ENCODE measurements at places on chromosomes 16 and 17.

- peak; percentile 43 for DNase-seq
Measured at GRCh38 chr16:22035153-22035552, 27.2 kb downstream of the MOSMO start.

DNA sequence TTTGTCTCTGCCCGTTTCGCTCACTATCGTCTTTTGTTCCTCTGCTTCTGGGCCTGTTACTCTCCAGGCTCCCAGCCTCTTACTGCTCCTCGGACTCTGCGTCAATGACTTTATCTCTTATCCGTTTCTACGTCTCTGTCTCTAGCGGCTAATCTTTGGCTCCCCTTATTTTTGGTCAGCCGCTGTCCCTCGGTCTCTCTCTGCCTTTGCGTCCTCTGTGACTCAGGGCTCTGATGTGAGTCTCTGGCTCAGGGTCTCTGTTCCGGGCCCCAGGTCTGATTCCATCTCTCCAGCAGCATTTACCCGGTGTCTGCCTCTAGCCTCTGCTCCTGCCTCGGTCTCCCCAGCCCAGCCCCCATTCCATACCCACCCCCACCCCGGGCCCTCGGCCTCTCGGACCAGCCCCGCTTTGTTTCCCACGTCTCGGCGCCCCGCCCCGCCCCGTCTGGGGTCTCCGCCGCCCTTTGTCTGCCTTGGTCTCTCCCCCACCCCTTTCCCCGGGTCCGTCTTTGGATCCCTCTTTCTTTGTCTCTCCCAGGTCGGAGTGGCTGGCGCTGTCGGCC lies 547 bp upstream of the ZNF48 start:
- no peak for DNase-seq

- DNase-seq: peak; percentile 35
Measured at GRCh38 chr16:69566981-69567680, 1.4 kb downstream of the NFAT5 start.

GRCh38 chr17:18937981-18938691 lies 13.8 kb upstream of the SLC5A10 start:
- DNase-seq: no peak

DNA sequence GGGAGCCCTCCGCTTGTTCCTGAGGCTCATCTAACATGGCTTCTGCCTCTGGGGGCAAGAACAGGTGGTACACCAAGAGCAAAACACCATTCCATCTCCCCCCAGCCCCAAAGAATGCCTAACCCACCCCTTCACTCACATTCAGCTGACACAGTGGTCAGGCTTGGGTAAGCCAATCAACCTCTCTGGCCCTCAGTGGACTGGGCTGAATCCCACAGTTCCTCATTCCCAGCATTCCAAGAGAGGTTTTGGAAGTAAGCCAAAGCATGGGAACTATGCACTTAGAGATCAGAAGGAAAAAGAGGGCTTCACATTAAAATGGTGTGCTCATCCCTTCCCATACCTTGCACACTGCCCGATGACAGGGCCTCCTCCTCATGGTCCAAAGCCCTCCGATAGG lies 7.8 kb downstream of the PIGS start:
- no peak for DNase-seq

DNA sequence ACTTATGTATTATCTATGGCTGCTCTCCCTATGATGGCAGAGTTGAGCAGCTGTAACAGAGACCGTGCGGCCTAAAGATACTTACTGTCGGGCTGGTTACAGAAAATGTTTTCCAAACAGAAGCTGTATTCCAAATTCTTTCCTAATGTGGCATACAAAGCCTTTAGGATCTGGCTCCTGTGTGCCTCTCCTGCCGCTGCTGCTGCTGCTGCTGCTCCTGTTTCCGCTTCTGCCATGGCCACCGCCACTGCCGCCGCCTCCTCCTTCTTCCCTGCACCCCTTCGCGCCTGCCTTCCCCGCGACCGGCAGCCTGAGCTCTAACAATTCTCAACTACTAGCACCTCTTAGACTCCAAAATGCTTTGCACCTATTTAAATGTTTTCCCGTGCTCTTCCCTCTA lies 263.9 kb upstream of the TBX2 start:
- DNase-seq: no peak

- DNase-seq: no peak
Measured at GRCh38 chr17:326010-326621, 26.5 kb downstream of the RPH3AL start.

- no peak for DNase-seq
Measured at GRCh38 chr17:77279448-77280303, 138.9 kb downstream of the SEC14L1 start.

DNA sequence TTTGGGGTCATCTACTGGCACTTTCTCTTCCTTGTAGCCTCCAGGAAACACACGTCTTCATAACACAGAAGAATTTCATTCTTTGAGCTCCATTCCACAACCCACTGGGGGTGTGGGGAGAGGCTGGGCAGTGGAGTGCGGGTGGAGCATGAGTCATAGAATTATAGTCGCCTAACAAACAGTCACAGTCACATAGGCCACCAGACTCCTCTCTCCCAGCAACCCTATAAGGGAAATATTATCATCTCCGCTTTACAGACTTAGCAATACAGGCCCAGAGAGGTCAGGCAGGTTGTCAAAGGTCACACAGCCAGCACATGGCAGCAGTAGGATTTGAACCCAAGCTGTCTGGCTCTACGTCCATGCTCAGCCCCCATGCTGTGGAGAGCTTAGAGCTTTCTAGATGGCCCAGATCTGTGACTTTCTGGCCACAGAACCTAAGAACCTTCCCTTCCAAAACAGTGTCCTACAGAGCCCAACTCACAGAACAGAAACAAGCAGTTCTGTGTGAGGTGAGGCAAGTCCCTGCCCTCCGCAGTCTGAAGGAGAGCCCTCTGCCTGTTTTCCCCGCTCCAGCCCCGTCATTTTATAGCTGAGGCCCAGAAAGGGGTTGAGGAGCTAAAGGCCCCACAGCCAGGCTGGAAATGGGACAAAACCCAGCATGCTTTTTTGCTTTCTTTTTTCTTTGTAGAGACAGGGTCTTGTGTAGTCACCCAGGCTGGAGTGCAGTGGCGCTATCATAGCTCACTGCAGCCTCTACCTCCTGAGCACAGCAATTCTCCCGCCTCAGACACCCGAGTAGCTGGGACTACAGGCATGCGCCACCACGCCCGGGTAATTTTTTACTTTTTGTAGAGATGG lies 10.7 kb upstream of the LITAF start:
- DNase-seq: no peak

DNA sequence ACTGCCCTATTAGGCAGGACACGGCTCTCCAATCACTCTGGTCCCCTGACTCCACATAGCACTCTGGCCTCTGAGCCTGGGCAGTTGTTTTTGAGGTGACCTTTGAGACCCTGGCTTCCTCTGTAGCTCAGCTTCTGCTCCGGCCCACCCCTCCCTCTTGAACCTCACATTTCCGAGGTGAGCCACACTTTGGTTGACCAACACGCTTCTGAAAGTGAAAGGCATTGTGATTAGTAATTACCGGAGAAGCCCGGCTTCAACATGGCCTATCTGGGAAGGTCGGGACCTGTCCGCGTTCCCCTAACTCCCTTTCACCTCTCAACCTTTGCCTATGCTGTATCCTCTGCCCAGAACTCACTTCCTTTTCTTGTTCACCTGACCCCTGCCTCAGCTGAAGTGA lies 10.3 kb upstream of the ITGAX start:
- peak; percentile 29 for DNase-seq

DNA sequence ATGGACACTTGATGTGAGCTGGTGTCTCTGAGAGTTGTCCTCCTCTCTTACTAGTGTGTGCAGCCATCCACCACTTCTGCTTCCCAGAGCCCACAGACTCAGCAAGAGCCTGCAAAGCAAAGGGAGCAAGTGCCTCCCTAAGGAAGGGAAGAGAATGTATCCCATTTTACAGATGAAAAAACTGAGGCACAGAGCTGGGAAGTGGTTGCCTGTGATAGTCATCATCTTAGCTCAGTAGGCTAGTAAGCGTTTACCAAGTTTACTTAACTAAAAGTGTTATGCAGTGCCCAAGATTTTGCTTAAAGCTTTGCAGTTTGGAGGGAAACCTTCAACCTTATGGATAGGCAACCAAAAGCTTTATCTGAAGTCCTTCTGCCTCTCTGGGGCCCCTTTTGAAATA lies 23.0 kb upstream of the EFCAB13 start:
- no peak for DNase-seq

DNA sequence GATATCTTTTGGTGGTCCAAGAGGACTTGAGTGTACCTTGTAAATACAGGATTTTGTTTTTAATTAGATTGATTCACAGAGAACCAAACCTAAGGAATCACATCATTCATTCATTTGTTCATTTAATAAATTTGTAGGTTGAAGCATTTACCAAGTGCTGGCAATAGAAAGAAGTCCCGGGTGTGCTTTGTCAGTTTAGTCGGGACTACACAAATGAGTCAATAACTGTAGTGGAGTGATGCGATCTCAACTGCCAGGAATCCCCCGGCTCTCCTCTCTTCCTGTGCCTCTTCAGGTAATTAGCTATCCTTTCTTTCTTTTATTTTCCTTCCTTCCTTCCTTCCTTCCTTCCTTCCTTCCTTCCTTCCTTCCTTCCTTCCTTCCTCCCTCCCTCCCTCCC lies 1.4 kb upstream of the WWOX start:
- DNase-seq: peak; percentile 84

- DNase-seq: no peak
Measured at GRCh38 chr16:69890114-69890891, 60.8 kb upstream of the CLEC18A start.

GRCh38 chr17:1469231-1469852 lies 13.3 kb upstream of the CRK start:
- no peak for DNase-seq

DNA sequence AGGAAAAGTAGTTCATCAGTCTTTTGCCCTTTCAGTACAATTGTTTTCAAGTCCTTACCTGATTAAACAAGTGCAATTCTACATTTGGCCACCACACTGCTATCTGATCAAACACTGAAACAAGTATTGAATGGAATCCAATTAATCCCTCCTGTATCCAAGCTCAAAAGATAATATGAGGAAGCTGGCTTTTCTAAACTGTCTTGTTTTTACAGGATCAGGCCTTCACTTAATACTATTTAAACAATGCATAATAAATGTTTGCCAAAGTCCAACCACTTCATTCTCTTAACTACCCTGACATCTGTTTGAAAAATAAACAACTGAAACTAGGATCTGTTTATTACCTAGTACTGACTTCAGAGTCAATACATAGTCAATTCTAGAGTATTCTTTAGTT lies 131.6 kb downstream of the MRTFB start:
- no peak for DNase-seq

GRCh38 chr17:61411261-61412142 lies 11.9 kb downstream of the TBX2 start:
- DNase-seq: no peak

DNA sequence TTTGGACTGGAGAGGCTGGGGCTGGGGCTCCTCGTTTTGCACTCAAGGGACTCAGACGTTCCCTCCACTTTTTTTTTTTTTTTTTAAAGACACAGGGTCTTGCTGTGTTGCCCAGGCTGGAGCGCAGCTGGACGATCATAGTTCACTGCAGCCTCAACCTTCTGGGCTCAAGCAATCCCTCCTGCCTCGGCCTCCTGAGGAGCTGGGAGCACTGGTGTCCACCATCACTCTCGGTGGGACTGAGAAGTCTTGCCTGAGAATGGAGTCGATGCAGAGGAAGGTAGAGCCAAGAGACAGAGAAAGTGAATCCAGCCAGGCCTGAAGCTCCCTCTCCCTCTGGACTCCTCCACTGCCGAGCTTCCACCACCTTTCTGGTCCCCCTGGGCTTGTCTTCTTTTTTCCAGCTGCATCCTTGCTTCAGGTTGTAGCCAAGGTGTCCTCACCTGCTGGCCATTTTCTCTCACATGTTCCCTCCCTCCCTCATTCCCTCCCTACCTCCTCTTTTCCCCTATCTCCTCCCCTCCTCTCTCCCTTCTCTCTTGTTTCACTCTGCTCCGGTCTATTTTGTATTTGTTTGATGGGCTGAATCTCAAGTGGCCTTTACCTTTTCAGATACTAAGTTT lies 233.8 kb downstream of the SNX29 start:
- DNase-seq: no peak

DNA sequence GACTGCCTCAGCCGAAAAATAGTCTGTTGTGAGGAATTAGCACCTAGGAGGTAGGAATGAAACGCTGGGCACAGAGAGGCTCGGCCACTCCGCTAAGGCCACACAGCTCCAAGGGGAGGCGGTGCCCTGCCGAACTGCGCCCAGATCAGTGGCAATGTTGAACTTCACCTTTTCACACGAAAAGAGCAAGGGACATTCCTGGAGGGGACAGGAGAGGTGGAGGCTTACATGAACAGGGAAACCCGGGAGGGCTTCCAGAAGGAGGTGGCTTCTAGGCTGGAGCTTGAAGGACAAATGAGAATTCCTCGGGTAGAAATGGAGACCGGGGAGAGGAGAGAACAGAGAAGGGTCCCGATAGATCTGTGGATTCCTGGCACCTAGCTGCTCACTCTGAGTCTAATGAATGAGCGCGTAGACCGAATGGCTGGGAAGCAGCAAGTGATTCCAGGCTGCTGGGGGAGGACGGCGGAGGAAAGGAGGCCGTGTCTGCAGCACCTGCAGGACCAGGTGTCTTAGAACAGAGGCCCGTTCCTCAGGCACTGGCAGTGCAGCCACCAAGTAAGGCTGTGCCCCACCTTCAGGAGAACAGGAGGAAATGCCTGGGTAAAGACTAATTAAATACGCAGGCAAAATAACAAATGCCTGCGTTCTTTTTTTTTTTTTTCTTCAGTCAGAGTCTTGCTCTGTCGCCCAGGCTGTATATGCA lies 722 bp upstream of the SLC38A10 start:
- DNase-seq: peak; percentile 62

GRCh38 chr16:10877472-10877946 lies 507 bp downstream of the CIITA start:
- no peak for DNase-seq

DNA sequence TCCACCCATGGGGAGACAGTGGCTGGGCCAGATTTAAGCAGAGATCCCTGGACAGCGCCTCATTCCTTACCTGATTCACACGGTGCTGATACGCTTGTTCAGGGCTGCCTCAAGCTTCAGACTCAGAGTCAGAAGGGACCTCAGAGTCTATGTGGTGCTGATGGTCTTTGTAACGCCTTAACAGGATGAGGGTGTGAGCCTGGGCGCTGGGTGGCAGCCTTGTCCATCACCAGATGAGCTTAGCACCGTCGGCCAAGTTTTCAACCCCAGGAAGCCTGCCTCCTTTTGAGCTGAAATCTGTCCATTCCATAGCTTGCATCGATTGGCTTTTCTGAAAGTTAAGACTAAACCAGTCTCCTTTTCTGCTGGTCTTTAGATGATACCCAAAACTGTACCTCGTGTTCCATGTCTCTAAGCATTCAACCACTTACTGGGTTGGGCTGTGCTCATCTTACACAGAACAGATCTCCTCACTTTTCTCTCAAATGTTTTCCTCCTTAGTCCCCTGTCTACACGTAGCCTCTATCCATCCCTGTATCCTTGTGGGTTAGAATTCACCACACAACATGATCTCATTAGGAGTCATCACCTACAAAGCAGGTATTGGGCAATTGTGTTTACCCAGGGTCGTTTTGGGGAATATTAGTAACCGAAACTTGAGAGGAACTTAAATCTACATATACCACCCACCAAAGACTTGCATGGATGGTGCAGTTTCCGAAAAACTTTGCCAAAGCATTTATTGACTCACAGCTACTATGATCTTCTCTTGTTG lies 573.4 kb downstream of the CDH13 start:
- no peak for DNase-seq

Measured in activated CD4-positive, alpha-beta T cell treated with anti-CD3 and anti-CD28 coated beads, Interleukin-2, amount 50 U/mL, for 16 hours (primary cell).